Stimulated activated CD8-positive, alpha-beta memory T cell treated with anti-CD3 and anti-CD28 coated beads, Interleukin-4, amount 100 ng/mL, for 4 hours (primary cell): ENCODE measurements at places on chromosomes 3 and 15.

GRCh38 chr15:29616512-29616911 lies 205.8 kb downstream of the TJP1 start:
- DNase-seq = no peak

- DNase-seq = no peak
These were observed 21.4 kb upstream of the LEO1 start for GRCh38 chr15:51992953-51993352.

DNA sequence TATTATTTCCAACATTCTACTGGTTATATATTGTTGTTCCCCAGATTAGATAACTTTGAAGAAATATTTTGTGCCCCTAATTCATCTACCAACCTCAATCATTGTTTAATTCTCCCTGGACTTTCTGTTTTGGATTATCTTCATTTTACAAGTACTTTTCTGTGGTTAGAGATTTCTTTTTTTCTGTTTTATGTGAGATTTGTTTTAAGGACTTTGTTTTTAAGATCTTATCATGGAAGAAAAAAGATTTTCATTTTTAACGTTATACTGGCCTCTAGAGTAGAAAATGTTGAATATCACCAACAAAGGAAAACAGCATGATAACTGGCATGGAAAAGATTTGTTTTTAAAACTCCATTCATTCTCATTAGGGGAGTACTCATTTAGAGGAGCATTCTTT lies 210.9 kb upstream of the KCNMB2 start:
- DNase-seq = no peak

DNA sequence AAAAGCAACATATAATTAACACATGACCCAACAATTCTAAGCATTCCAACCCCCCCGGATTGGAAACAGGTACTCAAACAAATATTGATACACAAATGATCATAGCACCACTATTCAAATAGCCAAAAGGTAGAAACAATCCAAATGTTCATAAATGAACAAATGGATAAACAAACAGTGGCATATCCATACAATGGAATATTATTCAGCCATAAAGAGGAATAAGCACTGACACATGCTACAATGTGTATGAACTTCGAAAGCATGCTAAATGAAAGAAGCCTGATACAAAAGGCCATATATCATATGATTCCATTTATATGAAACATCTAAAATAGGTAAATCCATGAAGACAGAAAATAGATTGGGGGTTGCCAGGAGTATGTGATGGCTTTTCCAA lies 62.8 kb downstream of the XRN1 start:
- no peak for DNase-seq

DNA sequence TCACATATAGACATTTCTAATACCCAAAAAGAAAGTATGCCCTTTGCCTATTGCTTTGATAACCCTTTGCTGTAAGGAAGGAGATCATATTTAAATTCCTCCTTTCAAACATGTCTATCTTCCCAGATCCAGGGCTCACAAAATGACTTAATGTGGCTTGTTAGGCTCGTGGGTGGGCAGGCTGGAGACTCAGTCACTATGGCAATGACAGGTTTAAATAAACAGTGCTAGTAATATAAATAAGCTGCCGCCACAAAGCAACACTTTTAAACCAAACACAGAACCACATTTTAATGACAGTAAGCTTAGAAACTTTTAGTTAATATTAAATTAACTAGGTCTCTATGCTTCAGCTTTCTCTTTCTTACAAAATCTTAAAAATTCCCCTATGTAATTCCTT lies 616.0 kb upstream of the NAALADL2 start:
- no peak for DNase-seq

GRCh38 chr3:129106320-129106719 lies 15.3 kb downstream of the RAB43 start:
- DNase-seq = no peak

DNA sequence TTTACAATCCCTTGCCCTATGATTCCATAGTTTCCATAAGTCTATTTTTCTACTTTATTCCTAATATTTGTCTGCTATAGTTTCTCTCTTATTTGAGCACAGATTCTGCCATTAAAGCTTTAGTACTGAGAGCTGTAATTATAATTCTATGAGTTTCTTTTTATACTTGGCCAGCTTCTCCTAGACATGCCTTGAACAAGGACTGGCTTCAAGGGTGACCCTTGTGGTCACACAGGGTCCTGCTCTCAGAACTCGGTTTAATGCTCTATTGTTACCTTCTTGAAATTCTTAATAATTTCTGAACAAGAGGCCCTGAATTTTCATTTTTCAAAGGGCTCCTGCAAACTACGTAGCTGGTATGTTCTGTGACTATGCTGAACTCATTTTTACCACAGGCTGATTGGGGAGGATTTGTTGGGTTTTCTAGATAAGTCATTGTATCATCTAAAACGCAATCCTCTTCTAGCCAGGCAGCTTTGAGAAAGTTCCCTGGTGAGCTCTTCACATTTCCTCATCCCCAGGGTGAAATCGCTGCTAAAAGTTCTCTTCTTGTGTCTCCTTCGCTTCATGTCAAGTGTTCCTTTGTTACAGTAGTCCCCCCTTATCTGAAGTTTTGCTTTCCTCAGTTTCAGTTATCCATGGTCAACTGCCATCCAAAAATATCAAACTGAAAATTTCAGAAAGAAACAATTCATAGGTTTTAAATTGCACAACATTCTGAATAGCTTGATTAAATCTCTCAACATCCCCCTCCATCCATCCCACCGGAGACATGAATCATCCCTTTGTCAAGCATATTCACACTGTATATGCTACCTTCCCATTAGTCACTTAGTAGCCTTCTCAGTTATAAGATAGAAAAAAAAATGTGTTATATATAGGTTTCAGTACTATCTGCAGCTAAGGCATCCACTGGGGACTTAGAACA lies 12.6 kb upstream of the PLCL2 start:
- DNase-seq = no peak

- no peak for DNase-seq
These were observed 560.3 kb upstream of the NR2F2 start for GRCh38 chr15:95770196-95770595.

DNA sequence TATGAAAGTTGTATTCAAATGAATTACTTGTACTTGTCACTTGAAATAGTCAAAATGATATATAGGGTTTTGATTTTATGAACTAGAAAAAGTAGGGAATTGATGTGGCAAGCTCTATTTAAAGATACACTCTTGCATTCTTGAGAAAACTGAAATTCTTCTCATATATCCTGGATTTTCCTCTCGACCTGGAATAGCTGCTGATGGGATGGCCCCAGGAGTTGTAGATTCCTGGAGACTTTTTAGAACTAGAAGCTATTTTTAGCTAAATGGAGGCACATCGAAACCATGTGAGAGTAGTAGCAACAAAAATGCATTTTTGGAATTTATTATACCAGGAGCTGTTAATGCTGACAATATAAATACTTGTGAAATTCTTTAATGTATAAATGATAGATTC lies 125.9 kb downstream of the LEKR1 start:
- no peak for DNase-seq

DNA sequence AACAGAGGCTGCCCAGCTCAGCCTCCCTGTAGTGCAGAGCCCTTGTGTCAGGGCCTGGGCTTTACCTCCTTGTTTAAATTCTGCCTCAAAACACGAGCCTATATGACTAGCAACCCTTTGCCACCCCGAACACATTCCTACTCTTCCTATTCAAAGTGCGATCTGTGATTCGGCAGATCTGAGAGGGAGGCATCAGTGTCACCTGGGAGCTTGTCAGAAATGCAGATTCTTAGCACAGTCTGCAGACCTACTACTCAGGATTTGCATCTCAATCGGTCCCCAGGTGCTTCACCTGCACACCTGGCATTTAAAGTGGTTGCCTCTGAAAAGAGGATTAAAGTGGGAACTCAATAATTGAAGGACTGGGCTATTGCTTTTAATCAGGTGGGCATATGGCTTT lies 273.2 kb upstream of the TOPAZ1 start:
- no peak for DNase-seq

DNA sequence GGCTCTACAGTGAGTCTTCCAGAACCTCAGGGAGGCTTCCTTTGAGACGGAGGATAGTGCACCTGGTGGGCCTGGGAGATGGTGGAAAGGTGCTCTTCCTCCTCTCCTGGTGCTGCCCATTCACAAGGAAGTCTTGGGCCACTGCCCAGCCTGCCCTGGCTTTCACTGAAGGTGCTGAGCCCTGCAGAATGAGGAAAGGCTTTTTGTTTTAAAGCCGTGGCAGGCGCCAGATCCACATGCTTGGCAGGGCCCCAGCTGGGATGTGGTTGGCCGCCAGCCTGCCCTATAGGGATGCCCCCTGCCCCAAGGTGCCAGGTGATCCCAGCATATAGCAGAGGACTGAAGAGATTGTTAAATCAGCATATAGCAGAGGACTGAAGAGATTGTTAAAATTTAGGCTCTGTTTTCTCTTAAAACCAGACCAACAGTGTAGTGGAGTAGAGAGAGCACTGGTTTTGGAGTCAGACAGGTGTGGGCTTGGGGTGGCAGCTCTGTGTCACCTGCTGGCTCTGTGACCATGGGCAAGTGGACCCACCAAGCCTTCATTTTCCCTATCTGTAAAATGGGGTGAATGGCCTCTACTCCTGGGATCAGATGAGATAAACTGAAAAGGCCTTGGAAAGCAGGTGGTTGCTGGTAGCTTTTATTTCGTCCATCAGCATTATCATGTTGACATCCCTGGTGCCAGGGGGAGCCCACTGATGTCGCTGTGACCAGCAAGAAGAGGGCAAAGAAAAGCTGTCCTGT lies 53.3 kb downstream of the SLC6A6 start:
- no peak for DNase-seq

DNA sequence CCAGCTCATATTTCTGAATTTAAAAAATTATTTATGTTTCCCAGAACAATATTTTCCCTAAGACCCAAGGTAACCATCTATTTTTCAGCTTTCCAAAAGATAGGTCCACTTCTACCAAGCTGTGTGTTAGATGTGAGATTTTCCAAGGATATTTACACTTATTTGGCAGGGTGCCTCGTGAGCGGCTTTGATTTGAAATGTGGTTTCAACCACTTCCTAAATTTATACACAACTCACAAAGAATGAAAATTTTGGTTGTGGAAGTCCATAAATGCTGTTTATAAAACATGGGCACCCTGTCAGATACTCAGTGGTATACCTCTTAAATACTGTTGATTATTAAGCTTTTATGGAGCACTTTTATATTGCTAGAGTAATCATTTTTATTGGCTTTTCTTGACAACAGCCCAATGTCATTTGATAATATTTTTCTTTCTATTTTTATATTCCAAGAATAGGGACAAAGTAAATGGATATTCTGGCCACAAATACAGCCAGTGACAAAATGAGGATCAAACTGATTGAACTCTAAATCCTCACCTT lies 57.6 kb downstream of the GAP43 start:
- no peak for DNase-seq

DNA sequence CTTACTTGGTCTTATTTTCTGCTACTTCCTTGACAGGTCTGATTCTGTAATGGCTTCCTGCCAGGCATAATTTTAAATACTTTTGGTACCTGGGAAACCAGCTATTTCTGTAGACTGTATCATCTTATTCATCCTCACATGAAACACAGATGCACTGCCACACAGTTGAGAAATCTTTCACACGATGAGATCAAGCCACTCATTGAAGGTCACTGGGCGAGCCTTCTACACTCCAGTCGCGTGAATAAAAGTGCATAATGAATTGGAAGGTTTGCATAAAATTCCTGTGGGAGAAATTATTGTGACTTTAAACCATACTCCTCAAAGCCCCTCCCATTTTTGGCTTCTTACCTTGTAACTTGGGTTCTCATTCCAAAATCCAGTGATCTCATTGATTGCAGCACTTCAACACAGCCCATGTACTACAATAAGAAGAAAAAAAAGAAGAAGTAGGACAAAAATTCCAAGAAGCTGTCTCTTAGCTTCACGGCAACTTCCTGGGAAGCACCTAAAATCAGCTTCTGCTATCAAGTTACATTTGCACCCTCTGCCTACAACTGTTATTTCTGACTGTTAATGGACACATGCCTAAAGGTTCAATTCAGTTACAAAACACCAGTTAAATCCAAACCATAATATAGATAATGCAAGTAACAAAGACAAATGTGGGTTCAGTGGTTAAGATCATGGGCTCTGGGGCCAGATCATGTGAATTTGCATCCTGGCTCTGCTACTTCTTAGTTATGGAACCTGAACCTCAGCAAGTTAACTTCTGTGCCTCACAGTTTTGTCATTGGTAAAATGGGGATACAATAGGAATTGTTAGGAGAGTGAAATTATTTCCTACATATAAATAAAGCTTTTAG lies 39.0 kb downstream of the SHC4 start:
- no peak for DNase-seq

DNA sequence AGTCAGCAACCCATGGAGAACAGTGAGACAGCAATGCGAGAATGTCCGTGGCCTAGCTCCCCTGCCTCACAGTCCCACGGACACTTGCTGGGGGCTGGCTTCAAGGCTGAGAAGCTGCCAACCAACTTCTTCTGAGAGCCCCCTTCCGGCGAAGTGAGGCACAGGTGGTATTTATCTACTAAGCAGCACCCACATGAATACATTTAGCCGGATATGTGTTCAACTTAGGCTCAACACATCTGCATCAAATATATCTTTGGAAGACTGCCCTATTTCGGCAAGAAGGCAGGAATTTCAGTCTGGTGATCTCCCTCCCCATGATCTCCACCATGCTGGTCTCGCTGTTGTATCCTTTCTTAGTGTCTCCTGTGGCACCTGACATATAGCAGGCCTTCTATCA lies 340.9 kb upstream of the NR2E3 start:
- no peak for DNase-seq

- no peak for DNase-seq
These were observed 88.4 kb upstream of the GALNT15 start for GRCh38 chr3:16085884-16086608.

GRCh38 chr3:13420045-13420830 lies at the start of gene NUP210:
Gene NUP210 (minus strand): TSS chr3:13420322. CDS start chr3:13420226, 96 bp downstream.
- DNase-seq = no peak

- DNase-seq = no peak
These were observed 241.4 kb downstream of the NFKBIZ start for GRCh38 chr3:102090721-102091045.

- no peak for DNase-seq
These were observed 58.1 kb downstream of the DNAH1 start for GRCh38 chr3:52374173-52374572.

GRCh38 chr15:77144492-77145070 lies 73.7 kb upstream of the TSPAN3 start:
- no peak for DNase-seq

DNA sequence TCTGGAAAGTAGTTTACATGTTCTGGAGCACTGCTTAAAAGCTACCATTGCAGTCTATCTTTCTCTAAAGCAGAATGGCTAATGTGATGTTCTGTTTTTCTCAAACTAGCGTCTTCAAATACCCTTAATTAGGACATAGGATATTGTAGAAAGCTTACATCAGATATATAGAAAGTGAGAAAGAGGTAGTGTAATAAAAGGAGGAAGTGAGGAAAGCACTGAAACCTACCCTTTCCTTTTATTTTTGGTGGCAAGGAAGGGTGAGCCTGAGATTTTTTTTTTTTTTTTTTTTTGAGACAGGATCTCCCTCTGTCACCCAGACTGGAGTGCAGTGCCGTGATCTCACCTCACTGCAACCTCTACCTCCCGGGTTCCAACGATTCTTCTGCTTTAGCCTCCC lies 9.4 kb downstream of the SENP2 start:
- DNase-seq = no peak
